Sigmoid colon (tissue), 7 donors: ENCODE measurements at places on chromosomes 1 and 21. TPM values are rescaled to one million over a fixed set of nuclear protein-coding genes. Genes with fewer than 3 reads are reported as not detected.

The CD48 gene
- polyA plus RNA-seq: 15.6 TPM

The COL24A1 gene
- polyA plus RNA-seq: 1.5 TPM

The DYNLT5 gene
- 0.34 TPM for polyA plus RNA-seq

The ASH1L gene
- 4.2 TPM for polyA plus RNA-seq

The RGS8 gene
- polyA plus RNA-seq: 0.04 TPM

The RGS1 gene
- polyA plus RNA-seq: 34.8 TPM

The RAD54L gene
- polyA plus RNA-seq: 11.2 TPM

The CALML6 gene
- not detected for polyA plus RNA-seq

The PGLYRP4 gene
- polyA plus RNA-seq: 1.1 TPM

The RHD gene
- polyA plus RNA-seq: not detected

The GBP2 gene
- polyA plus RNA-seq: 86.5 TPM

The LCE1E gene
- not detected for polyA plus RNA-seq

The EFNA3 gene
- polyA plus RNA-seq: 8.5 TPM

The CLCA4 gene
- 168 TPM for polyA plus RNA-seq

The GRIK1 gene
- 0.13 TPM for polyA plus RNA-seq

The LRRC7 gene
- not detected for polyA plus RNA-seq

The GJC2 gene
- polyA plus RNA-seq: 0.99 TPM

The CYP2J2 gene
- polyA plus RNA-seq: 5.8 TPM

The NBL1 gene
- polyA plus RNA-seq: 245 TPM

The PROK1 gene
- polyA plus RNA-seq: 0.46 TPM

The PPP2R5A gene
- 50.4 TPM for polyA plus RNA-seq

The ADAM15 gene
- polyA plus RNA-seq: 186 TPM

The TMEM125 gene
- 29.6 TPM for polyA plus RNA-seq

The ETV3 gene
- polyA plus RNA-seq: 9.0 TPM

The PROX1 gene
- 2.4 TPM for polyA plus RNA-seq

The CRNN gene
- polyA plus RNA-seq: not detected

The LCE3E gene
- polyA plus RNA-seq: not detected

The ERG gene
- polyA plus RNA-seq: 2.1 TPM

The FAM163A gene
- 0.60 TPM for polyA plus RNA-seq
